ENCODE measurements at places on chromosomes 11 and 22. TPM values are rescaled to one million over a fixed set of nuclear protein-coding genes. Genes with fewer than 3 reads are reported as not detected.
A peak's percentile ranks its signal among the peaks of the same experiment; 100 is the strongest.

Gene FHIP1B
- total RNA-seq = 23.6 TPM

Gene DDT
- 238 TPM for total RNA-seq

Gene RCOR2
- 92.0 TPM for total RNA-seq

DNA sequence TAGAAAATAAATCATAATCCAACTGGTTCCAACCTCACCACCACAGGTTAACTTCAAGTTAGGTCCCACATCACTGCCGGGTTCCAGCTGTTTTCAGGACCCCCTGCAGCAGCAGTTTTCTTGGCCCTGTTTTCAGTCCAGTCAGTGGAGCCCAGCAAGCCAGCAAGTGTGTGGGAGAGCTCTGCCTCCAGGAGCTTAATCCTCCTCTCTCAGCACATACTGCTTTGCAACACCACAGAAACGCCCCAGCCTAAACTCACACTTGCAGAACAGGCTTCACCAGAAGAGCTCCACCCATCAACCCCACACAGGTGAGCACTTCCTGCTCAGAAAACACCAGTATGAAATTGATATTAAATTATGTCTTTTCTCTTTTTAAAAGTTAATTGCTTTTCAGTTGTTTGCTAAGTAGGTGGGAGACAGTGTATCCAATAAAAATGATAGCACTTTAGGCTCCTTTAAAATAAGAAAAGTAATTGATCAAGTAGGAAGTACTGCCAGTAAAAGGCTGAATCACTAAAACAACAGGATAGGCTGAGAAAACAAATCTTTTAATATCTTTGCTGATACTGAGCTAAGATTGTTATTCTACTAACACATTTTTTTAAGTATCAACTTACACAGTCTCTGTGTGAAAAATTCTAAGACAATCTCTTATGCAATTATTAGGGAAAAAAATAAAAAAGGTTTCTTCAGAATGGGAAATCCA is 81.5 kb upstream of the TP53AIP1 start:
- DNase-seq = peak; percentile 53

- no peak for DNase-seq
These were observed 6.3 kb downstream of the PPM1F start for GRCh38 chr22:21946262-21946925.

- no peak for DNase-seq
These were observed at the start of gene GAS2 for GRCh38 chr11:22666325-22666687. TSS of gene GAS2 (plus strand) at chr11:22666611. CDS start at chr11:22674870, 8,259 bp downstream.

GRCh38 chr11:69311767-69312385 is 17.9 kb downstream of the MYEOV start:
- DNase-seq = no peak

DNA sequence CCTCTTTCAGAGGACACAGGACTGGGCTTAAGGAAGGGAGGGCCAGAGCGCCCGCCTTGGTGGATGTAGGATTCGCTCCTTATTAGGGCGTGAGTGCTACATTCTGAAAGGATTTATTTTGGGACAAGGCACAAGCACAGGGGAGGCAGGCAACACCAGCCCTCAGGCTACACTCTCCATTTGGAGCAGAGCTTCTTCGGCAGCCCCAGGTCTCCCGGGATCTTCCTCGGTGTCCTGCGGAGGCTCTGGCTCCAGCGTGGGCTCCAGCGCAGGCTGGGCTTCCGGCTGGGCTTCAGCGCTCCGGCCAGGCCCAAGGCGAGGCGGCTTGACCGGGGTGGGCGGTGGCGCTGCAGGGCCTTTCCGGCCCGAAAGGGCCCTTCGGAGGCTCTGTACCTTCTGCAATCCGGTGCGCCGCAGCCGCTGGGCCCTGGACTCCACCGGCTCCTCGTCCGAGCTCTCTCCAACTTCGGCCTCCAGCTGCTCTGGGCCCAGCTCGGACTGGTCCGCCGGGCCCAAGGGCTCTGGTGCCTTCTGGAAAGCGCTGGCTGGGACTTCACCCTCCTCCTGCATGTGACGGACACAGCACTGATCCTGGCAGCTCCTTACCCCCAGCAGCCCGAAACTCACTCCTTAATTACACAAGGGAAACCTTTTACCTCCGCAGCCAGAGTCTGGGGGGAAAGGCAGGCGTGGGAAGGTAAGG is 1.1 kb downstream of the CAVIN3 start:
- DNase-seq = peak; percentile 64

GRCh38 chr11:118343248-118343647 is 743 bp upstream of the CD3D start:
- no peak for DNase-seq

Gene CBLIF
- not detected for total RNA-seq

- DNase-seq = no peak
These were observed 234.5 kb downstream of the CEP164 start for GRCh38 chr11:117562136-117562535.

Gene LUZP2
- 3.8 TPM for total RNA-seq

DNA sequence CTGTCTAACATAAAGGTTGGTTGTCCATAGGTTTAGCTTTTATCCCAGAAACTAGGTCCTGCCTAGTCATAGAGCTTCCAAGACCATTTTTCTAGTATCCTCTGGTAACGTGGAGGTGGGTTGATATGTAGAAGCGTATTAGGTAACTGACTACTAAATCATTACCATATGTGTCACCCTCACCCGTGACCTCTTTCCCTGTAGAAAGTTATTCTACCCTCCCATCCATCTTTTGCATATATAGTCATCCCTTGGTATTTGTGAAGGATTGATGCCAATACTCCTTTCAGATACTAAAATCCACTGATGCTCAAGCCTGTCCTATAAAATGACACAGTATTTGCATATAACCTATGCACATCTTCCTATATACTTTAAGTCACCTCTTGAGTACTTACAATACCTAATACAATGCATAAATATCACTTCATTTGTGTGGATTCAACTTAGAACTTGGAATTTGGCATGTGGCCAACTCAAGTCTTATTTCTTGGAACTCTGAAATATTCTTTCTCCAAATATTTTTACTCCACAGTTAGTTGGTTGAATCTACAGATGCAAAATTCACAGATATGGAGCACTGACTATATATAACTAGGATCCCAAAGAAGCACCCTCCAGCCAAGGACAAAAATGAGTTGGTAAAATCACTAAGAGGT is 497.0 kb upstream of the TENM4 start:
- no peak for DNase-seq

Gene MMP13
- total RNA-seq = not detected

Gene MAPK12
- 26.9 TPM for total RNA-seq

DNA sequence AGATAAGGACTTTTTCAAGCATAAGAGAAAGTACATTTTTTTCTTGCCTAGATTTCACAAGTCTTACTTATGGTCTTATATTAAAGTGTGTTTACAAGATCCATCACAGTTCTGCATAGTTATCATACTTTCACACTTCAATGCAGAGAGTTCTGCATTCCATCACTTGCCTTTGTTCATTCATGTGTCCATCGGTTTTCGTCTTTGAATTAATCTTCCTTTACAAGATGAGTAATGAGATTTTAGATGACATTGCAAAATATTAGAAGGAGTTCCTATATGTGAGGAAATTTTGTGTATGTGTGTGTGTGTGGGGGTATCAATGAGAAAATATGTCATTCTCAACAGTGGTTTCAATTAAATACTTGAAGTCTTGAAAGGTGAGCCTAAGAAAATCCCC is 98.1 kb upstream of the GUCY1A2 start:
- no peak for DNase-seq

- no peak for DNase-seq
These were observed 84.0 kb downstream of the SWAP70 start for GRCh38 chr11:9747828-9748227.

Gene ZC3H12C
- 2.4 TPM for total RNA-seq

GRCh38 chr22:25772288-25772687 is 30.3 kb downstream of the MYO18B start:
- no peak for DNase-seq

DNA sequence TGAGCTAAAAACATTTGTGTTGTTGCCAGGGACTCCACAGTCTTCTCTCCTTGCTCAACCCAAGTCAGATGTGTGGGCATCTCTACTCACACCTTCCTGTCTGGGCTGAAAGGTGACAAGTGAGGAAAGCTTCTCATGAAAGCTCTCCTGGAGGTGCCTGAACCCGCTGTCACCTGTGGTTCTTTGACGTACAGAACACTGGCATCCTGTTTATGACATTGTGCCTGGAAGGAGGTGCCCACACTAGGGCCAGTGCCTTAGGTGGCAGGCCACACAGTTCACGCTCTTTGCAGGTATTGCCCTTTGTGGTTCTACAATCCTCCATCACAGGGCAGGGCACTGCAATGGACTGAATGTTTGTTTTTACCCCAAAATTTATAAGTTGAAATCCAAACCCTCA is 108.5 kb downstream of the CD44 start:
- DNase-seq = no peak

Gene TAF10
- 178 TPM for total RNA-seq

- no peak for DNase-seq
These were observed 56.0 kb downstream of the LIF start for GRCh38 chr22:30190574-30190973.

Gene MUC5B
- 1.6 TPM for total RNA-seq

- no peak for DNase-seq
These were observed 29.0 kb downstream of the DDX10 start for GRCh38 chr11:108693852-108694251.

DNA sequence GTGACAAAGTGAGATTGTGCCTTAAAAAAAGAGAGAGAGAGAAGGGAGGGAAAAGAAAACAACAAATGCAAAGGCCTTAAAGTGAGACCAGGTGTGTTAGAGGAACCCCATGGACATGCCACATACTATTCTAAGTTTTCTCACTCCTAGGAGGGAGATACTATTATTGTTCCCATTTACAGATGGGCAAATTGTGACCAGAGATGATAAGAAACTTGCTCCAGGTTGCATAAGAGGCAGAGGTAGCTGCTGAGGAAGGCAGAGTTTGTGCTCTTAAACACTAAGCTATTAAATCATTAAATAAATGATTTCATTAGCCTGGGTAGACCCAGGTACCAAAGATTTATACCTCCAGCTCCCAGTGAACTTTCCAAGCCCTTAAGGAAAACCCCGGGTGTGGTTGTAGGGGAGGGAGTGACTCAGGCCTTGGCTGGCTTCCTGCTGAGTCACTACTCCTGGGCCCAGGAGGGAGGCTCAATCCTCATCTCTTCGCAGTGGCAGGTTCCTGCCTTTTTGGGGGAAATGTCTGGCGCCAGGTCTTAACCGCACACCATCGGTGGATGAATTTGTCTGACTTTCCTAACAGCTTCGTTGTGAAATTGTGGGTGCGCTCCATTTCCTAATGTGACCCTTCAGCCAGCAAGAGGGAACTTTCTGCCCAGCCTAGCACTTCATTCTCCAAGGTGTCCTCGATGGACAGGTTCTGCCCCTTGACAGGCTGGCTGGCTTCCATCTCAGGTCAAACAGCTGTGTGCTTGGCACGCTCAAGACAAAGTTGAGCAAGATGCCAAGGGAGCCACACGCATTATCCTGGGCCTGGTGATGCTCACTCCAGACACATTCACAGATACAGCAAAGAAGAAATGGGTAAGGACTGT is 33.4 kb upstream of the PTPRJ start:
- no peak for DNase-seq

Gene MGAT3
- 10.3 TPM for total RNA-seq

- DNase-seq = no peak
These were observed 55.8 kb downstream of the ELFN2 start for GRCh38 chr22:37371491-37371890.

- no peak for DNase-seq
These were observed 55.3 kb downstream of the INSC start for GRCh38 chr11:15169815-15170551.

DNA sequence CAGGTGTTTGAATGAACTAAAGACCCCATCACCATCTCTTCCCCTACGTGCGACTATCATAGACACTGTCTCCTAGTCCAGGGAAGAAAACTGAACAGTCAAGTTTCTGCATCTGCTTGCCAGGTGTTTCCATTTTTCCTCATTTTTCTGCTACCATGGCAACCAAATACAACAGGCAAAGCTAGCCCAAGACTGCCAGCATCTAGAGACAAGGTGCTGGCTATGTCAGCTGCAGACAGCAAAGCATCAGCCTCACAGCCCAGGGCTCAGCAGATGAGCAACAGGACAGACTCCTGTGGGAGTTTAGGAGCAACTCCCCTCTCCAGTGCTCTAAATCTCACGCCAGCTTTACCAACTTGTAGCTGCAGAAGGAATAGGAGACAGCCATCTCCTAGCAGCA is 124.3 kb downstream of the C11orf58 start:
- no peak for DNase-seq

DNA sequence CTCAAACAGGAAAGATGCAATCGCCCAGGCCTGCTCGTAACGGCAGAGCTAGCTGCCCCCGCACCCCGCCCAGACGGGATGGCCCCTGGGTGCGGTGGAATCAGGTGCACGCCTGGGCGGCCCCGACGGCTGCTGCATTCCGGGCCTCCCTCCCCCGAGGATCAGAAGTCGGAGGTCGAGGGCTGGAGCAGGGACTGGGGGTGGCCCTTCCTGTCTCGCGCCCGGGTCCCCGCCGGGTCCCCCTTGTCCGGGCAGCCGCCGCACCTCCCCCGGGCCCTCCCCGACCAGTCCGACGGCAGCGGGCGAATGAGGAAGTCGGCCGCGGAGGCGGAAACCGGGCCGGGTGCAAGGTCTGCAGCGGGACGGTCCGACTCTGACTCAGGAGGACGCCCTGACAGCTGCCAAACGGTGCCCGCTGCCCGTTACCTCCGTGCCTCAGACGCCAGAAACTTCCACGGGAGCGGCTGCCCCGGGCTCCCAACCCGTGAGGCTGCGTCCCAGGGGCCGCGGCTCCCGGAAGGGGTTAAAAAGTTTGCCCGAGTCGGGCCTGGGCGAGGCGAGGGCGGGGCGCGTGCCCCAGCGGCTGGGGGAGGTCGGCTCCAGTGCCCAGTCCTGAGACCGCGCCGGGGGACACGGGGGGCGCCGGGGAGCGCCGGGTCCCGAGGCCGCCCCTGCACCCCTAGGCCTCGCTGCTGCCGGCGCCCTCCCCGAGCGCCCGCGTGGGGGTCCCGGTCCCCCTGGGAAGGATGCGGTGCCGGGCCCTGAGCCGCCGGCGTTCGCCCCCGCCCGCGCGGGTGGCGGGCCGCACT is 663 bp downstream of the MYH9 start:
- peak; percentile 28 for DNase-seq

GRCh38 chr11:78132475-78132874 is 7.0 kb downstream of the ALG8 start:
- DNase-seq = no peak

All from WTC11 (cell line).